ENCODE measurements at places on chromosomes 2 and 18. TPM values are rescaled to one million over a fixed set of nuclear protein-coding genes. Genes with fewer than 3 reads are reported as not detected.

The TNS1 gene
- total RNA-seq, result 18.7 TPM

The DAW1 gene
- total RNA-seq, result 2.8 TPM

The PTCD3 gene
- total RNA-seq, result 124 TPM

The UGT1A4 gene
- total RNA-seq, result not detected

The BABAM2 gene
- 25.2 TPM for total RNA-seq

The RBM43 gene
- total RNA-seq, result 3.8 TPM

The REG1B gene
- total RNA-seq, result not detected

The ATAD2B gene
- total RNA-seq, result 67.6 TPM

The TDRD15 gene
- total RNA-seq, result 0.18 TPM

The NMUR1 gene
- total RNA-seq, result 0.73 TPM

The ASPRV1 gene
- total RNA-seq, result 5.6 TPM

The CD302 gene
- total RNA-seq, result 10.3 TPM

The FSHR gene
- total RNA-seq, result not detected

The ATP5MC3 gene
- total RNA-seq, result 55.3 TPM

The QPCT gene
- 16.5 TPM for total RNA-seq

The SP5 gene
- 17.5 TPM for total RNA-seq

The MROH2A gene
- total RNA-seq, result not detected

The DNAJC5G gene
- 1.3 TPM for total RNA-seq

The MDH1 gene
- 123 TPM for total RNA-seq
